Occipital lobe (tissue), 3 donors: ENCODE measurements at places on chromosomes 7 and 10.

GRCh38 chr7:85927226-85927625 is 716.5 kb upstream of the GRM3 start:
- no peak for DNase-seq

GRCh38 chr10:6928586-6928985 is 348.5 kb upstream of the PRKCQ start:
- DNase-seq, result no peak

DNA sequence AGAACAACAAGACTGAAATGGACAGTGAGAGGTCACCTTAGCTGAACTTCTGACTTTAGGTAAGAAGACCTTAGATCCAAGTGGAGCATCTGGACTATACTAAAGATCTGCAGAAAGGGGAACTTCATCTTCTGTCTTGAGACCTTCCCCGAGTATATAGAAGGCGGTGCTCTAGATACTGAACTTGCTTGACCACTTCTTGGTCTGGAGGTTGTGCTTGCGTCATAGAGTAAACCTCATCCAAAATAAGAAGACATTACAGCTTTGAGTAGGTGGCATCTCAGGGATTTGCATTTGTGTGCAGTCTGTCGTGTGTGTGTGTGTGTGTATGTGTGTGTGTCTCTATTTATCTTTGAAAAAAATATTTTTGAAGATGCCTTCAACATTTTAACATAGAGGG is 157.5 kb downstream of the CHN2 start:
- no peak for DNase-seq

GRCh38 chr7:19105546-19105945 is 11.9 kb downstream of the TWIST1 start:
- no peak for DNase-seq

- DNase-seq, result no peak
Measured at GRCh38 chr10:133394801-133395221, 854 bp downstream of the MTG1 start.

DNA sequence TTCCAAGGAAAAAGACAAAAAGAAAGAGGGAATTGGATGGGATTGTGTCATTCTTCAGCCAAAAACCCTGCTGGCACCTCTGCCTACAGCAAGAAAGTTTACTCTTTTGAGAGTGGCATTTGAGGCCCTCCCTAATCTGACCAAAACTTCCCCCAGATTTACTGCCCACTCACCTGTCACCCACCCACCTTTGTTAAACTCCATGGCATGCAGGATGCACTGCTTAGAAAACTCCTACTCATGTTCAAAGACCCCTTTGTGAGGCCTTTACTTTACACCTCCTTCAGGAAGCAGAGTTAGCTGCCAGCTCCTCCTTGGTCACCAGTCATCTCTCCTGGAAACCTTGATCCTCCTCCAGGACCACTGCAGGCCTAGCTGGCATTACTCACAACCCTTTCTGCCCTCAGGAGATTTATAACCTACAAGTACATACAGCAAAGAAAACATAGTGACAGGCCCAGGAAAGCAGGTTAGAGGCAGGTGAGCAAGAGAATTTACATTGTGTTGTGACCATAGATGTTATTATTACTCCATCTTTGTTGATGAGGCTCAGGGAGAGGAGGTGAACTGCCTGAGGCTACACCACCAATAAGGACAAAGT is 10.3 kb upstream of the PLAC9 start:
- no peak for DNase-seq

- DNase-seq, result no peak
Measured at GRCh38 chr10:123413353-123413752, 252.8 kb upstream of the GPR26 start.
